ENCODE measurements at places on chromosomes 12 and 14.

GRCh38 chr12:79409562-79409961, 281.2 kb downstream of the PAWR start:
- no peak for DNase-seq

DNA sequence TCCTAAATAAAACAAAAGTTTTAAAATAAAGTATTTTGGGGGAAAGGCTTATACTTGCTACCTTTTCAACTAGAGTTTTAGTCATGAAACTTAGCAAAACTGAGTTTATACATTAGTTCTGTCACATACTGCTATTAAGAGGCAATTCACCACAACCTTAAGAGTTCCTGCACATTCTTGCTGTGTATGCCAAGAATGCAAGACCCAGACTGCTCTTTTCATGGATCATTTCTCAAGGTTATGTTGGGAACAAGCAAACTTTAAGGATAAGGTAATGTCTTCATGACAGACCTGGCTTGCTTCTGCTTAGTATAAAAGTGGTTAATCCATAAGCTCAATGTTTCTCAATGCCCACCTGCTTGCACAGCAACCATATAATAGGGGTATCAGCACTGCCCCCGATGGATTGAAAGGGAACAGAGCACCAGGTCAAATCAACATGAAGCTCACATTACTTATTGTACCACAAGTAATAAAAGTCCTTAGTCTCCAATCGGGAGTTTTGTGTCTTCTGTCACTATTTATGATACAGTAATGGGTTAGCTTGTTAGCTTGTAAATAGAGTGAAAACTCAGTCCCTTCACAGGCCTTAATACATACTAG, 67.6 kb downstream of the KIF21A start:
- DNase-seq: no peak

DNA sequence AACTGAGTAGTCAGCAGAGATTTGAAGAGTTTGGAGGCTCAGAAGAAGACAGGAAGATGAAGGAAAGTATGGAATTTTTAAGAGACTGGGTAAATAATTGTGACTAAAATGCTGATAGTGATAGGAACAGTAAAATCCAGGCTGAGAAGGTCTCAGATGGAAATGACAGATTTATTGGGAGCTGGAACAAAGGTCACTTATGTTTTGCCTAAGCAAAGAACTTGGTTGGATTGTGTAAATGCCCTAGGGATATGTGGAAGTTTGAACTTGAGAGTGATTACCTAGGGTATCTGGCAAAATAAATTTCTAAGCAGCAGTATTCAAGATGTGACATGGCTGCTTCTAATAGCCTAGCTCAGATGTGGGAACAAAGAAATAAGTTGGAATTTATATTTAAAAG, 180.9 kb downstream of the TRHDE start:
- DNase-seq: no peak

DNA sequence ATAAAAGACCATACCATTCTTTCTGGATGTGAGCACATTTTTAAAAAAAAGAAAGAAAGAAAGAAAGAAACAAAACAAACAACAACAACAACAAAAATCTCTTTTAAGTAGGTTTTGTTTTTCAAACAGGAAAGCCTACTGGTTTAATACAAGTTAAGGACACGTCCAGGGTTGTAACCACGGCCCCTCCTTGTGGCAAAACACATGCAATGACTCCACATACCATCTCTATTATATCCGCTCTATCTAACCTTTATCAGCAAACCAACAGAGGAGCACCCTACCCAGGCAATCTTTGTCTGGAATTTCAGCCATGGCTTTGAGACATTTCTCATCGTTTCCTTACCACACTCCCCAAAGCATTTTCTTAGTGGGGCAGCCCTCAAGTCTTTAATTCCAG, 360.5 kb upstream of the TMPO start:
- no peak for DNase-seq

- no peak for DNase-seq
Observed at GRCh38 chr14:27528328-27528727, 930.5 kb upstream of the NOVA1 start.

GRCh38 chr14:55832974-55833373, 253.0 kb downstream of the KTN1 start:
- DNase-seq: no peak

GRCh38 chr14:96519970-96520369, 17.8 kb downstream of the PAPOLA start:
- DNase-seq: no peak

GRCh38 chr12:44544018-44544417, 332.1 kb downstream of the NELL2 start:
- no peak for DNase-seq

DNA sequence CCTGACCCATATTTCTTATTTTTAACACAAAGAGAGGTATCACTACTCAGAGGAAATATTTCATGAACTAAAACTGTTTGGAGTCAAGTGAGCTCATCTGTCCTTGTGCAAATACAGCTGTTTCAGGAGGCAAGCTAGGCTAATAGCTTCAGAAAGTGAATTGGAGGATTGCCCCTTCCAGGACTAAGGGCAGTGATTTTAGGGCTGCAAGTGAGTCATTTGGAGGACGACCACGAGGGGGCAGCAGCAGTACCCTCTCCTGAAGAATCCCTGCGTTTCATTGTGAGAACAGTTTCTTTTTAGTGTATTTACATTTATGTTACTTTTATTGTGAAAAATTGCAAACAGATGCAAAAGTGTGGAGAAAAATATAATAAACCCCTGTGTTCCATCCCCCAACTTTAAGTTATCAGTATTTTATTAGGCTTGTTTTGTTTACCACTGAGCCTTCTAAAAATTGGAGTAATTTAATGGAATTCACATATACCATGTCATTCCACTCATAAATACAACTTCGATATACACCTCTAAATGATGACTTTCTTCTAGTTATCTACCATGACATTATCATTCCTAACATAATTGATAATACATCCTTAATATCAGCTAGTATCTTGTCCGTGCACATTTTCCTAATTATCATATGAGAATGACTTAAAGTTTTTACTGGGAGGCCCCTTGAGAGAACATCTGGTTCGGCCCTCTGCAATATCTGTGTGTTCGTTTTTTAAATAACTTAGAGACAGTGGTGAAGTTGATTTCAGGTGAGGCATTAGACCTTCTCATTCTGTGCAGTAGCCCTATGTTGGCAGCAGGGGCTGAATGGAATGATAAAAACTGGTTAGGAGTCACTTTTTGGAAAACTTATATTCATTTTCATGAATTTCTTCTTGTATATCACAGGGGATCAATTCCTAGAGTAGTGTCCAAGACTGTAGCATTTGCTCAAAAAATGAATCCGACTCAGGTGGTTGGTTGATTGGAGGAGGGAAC, 13.7 kb downstream of the FOXJ2 start:
- peak; percentile 87 for DNase-seq

All from stimulated activated CD4-positive, alpha-beta T cell treated with anti-CD3 and anti-CD28 coated beads, Interleukin-2, amount 100 ng/mL, for 24 hours (primary cell).